ENCODE measurements at places on chromosomes 2 and 18. TPM values are rescaled to one million over a fixed set of nuclear protein-coding genes. Genes with fewer than 3 reads are reported as not detected.

- no peak overlapping the region for H3K27ac ChIP-seq
- no peaks in the 10 kb centered on the region for H3K4me1 ChIP-seq
- no peaks in the 10 kb centered on the region for H3K36me3 ChIP-seq
- H3K27me3 ChIP-seq = no peaks in the 10 kb centered on the region
- DNase-seq = no peak
- H3K4me3 ChIP-seq = no peak overlapping the region
These were observed 12.7 kb downstream of the CNDP2 start for GRCh38 chr18:74508821-74509225.

- H3K4me3 ChIP-seq = no peak overlapping the region
- DNase-seq = peak; percentile 72
- no peaks in the 10 kb centered on the region for H3K36me3 ChIP-seq
- H3K4me1 ChIP-seq = peaks cover 3% of the 10 kb centered on the region
- peaks cover 100% of the 10 kb centered on the region for H3K27me3 ChIP-seq
These were observed 3.1 kb downstream of the EGR4 start for GRCh38 chr2:73290049-73290839.

- no peak overlapping the region for H3K4me3 ChIP-seq
- DNase-seq = no peak
- H3K27me3 ChIP-seq = no peaks in the 10 kb centered on the region
- peaks cover 41% of the 10 kb centered on the region for H3K36me3 ChIP-seq
- H3K27ac ChIP-seq = no peak overlapping the region
- H3K4me1 ChIP-seq = peaks cover 15% of the 10 kb centered on the region
These were observed 6.6 kb downstream of the RPS7 start for GRCh38 chr2:3581367-3582262.

- H3K4me3 ChIP-seq = no peak overlapping the region
- H3K27me3 ChIP-seq = no peaks in the 10 kb centered on the region
- peaks cover 5% of the 10 kb centered on the region for H3K4me1 ChIP-seq
These were observed 180.1 kb downstream of the CDH2 start for GRCh38 chr18:27996801-27997272.

DNA sequence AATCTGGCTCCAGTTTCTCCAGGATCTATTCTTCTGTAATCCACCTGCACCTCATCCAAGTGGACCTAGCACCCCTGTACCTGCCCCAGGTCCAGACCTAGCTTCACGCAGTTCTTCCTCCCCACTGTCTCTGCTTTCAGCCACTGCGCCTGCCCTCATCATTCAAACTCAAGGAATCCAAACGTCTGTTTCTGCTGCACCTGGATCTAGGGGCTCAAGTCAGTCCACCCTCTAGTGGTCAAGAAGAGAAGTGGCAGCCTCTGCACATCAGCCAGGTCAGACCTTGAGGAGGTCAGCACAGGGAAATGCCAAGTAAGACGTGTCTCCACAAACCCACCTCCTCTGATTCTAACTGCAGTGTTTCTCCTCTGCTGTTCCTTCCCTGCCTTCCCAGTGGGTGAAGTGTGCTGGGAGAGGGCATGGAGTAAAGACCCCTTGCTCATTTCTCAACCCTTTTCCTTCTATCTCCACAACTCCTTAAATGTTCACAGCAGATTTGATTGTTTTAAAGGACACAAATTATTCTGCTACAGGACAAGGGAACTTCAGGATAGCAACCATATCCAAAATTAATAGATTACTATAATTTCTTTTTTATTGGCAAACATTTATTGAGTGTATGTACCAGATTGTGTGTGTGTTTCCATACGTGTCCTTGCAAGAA is 8.6 kb upstream of the RNF152 start:
- no peaks in the 10 kb centered on the region for H3K27me3 ChIP-seq
- peaks cover 12% of the 10 kb centered on the region for H3K4me1 ChIP-seq

- H3K27ac ChIP-seq = no peak overlapping the region
- no peak for DNase-seq
- H3K27me3 ChIP-seq = peaks cover 32% of the 10 kb centered on the region
These were observed 18.5 kb downstream of the DHRS9 start for GRCh38 chr2:169087757-169088379.

DNA sequence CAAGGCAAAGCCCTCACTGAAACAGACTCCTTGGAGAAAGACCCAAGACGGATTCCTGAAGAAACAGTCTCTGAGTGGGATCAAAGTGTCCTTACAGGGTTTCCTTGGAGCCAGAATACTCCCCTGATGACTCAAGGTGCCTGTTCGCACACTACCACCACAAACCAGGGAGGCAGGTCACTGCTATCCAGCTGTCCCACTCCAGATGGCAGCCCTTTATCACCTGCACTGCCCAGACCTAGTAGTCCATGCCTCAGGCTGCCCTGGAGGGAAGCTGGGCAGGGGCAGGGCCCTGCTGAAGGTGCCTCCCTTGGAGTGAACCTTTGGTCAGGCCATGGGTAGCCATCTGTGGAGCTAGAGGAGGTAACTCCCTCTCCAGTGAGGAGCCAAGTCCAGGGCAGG is 34.1 kb downstream of the TRABD2A start:
- H3K36me3 ChIP-seq = no peaks in the 10 kb centered on the region
- H3K27ac ChIP-seq = no peak overlapping the region
- no peaks in the 10 kb centered on the region for H3K27me3 ChIP-seq

- H3K27me3 ChIP-seq = no peaks in the 10 kb centered on the region
- H3K36me3 ChIP-seq = no peaks in the 10 kb centered on the region
- H3K27ac ChIP-seq = peak overlapping the region; percentile 15
- H3K4me3 ChIP-seq = no peak overlapping the region
These were observed 467.4 kb downstream of the SOX11 start for GRCh38 chr2:6159606-6160005.

DNA sequence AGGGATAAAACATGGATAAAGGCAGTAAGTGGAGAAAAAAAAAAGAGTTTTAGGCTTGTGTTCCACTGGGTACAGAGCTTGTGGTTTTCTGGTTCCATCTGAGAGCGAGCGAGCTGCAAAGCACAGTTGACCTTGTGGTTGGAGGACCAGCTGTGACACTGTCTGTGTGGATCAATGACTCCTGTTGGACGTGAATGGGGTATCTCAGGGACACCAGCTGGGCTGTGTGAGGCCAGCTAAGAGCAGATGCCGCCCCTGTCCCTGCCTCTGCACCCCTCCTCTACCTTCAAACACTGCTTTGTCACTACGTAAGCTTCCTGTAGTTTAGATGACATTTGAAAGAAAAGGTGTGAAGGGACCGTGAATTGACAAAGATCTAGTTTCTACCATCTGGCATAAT is 67.8 kb downstream of the QPCT start:
- no peak for DNase-seq
- no peaks in the 10 kb centered on the region for H3K4me1 ChIP-seq
- H3K27ac ChIP-seq = no peak overlapping the region
- H3K36me3 ChIP-seq = no peaks in the 10 kb centered on the region

GRCh38 chr2:127584047-127584446 is 48.6 kb downstream of the MYO7B start:
- DNase-seq = no peak
- H3K4me3 ChIP-seq = no peak overlapping the region
- no peaks in the 10 kb centered on the region for H3K4me1 ChIP-seq
- no peaks in the 10 kb centered on the region for H3K27me3 ChIP-seq
- no peaks in the 10 kb centered on the region for H3K36me3 ChIP-seq
- H3K27ac ChIP-seq = no peak overlapping the region

Gene RNF152
- 23.0 TPM for total RNA-seq

Gene MSGN1
- total RNA-seq = not detected

Gene OTOS
- not detected for total RNA-seq

Gene TYMS
- total RNA-seq = 86.9 TPM

Gene NXPH2
- 4.3 TPM for total RNA-seq

Gene UGT1A3
- total RNA-seq = not detected

Gene GPAT2
- not detected for total RNA-seq

Gene SLC9A4
- not detected for total RNA-seq

Gene PARD3B
- total RNA-seq = 2.0 TPM

Gene TRPM8
- 4.9 TPM for total RNA-seq

Gene CCDC148
- 9.3 TPM for total RNA-seq

Data from neural progenitor cell (in vitro differentiated cells).